GM04503 (cell line): ENCODE measurements at places on chromosomes 7 and 10.

DNA sequence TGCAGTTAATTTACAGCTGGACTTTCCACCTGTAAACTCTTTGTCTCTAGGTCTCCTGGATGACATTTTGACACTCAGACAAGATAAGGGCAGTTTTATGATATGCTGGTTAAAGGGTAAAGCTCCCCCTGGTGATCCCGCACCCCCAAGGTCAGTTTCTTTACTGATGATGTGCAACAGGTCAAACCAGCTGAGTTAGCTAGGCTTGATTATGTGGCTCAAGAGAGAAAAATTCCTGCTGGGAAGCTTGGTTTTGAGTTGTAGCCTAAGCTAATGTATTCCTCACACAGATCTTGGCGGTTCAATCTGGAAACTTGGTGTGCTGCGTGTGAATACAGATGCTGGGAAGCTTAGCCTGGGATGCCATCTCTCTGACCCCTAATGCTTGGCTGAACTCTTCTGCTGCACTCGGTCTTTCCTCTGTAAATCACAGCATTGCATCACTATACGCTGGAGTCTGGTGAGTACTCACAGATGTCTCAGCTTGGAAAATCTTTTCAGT lies 11.4 kb upstream of the AKR1D1 start:
- DNase-seq: peak; percentile 69

DNA sequence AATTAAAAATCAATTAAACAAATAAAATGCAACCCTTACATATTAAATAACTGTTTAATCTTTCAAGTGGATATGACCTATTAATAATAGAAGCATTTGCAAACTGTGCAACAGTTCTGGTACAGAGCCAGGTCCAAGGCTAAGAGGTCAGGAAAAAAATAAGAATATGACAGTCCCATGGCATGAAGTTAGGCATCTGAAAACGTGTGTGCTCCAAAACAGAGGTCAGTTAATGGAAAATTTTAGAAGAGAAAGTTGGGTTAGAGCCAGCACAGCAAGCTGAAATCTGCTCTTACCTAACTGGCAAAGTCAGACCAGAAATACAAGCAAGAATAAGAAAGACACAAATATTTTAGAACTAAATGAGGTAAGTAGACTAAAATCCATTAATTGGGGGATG lies 757.7 kb downstream of the GRM8 start:
- no peak for DNase-seq

DNA sequence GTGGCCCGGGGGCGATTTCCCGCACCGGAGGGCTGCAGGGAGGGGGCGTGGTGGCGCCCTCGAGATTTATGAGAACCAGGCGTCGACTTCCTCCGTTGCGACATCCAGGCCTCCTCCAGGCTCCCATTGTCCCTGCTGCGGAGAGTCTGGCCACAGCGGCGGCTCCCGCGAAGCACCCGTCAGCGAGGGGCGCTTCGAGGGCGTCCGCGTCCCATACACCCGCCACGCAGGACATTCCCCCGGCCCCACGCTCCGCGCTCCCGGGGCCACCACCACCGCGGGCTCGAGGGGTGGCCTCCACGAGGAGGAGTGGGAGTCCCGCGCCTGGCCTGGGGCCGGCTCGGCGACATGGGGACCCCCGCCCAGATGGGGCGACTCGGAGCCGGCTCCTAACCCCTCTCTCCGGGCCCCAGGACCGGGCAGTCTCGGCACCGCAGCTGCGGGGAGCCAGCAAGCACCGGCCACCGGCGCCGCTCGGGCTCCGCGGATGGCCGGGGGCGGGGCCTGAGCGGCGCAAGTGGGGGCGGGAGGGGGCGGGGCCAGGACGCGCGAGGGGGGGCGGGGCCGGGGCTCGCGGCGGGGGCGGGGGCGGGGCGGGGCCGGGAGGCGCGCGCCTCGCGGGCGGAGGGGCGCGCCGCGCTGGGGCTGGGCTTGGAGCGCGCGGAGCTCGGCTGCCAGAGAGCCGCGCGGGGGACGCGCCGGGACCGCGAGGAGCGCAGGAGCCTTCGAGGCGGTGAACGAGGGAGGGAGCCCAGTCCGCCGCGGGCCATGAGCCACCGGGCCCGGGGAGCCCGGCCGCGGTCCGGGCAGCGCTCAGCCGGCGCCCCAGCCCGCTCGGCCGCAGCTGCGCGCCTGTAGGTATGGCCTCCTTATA lies at the start of gene SH2B2:
Gene SH2B2, plus strand, starts transcription at position 632 of the 874 bp plus-strand sequence. CDS start 13,683 bp downstream, outside the sequence.
- no peak for DNase-seq

DNA sequence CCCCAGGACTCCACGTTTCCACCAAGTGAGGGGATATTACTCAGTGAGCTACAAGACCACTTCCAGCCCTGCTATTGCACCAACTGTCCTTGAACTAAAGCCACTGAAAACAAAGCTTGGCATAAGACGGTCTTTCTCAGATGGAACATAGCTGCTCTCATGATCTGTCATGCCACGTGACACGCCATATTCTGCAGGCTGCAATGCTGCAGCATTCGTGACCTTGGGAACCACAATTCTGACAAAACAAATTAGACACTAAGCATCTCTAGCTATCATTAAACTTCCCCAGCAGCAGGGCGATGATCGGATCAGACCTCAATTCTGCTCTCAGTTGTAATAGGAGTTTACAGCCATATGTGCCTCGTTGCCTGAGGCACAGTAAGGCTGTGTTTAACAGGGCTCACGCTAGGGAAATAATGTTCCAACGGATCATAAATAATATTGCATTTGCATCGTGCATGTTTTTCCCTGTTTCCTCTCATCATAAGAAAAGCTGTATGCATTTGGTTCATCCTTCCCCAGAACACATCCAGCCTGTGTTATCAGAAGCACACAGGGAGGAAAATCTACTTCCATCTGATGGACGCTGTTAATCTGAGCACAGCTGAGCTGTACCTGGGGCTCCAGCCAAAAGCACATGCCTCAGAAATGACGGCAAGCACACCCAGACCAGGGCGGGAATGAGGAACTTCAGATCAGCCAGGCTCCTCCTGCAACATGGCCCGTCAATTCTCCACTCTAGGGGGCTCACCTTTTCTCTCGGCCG lies 38.6 kb upstream of the CNPY1 start:
- no peak for DNase-seq

- DNase-seq: peak; percentile 94
Observed at GRCh38 chr7:33874943-33875342, 30.4 kb upstream of the BMPER start.

DNA sequence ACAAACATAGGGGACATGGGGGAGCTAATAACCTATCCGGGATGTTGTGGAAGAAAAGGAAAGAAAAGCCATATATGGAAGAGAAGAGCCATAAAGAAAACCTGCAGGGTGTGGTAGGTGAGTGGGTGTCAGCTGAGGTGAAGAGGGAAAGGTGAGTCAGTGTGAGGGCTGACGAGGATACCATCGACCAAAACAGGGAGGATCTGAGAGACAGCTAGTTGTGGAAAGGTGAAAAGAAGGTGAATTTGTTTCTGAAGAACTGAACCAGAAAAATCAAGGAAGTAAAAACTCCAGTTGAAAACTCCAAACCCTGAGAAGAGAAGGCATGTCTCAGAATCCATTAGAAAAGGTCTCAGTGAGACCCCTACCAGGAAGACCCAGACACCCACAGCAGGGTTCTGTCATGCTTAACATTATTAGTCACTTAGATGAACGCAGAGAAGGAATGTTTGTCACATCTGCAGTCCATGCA lies 4.1 kb downstream of the BLNK start:
- DNase-seq: no peak

DNA sequence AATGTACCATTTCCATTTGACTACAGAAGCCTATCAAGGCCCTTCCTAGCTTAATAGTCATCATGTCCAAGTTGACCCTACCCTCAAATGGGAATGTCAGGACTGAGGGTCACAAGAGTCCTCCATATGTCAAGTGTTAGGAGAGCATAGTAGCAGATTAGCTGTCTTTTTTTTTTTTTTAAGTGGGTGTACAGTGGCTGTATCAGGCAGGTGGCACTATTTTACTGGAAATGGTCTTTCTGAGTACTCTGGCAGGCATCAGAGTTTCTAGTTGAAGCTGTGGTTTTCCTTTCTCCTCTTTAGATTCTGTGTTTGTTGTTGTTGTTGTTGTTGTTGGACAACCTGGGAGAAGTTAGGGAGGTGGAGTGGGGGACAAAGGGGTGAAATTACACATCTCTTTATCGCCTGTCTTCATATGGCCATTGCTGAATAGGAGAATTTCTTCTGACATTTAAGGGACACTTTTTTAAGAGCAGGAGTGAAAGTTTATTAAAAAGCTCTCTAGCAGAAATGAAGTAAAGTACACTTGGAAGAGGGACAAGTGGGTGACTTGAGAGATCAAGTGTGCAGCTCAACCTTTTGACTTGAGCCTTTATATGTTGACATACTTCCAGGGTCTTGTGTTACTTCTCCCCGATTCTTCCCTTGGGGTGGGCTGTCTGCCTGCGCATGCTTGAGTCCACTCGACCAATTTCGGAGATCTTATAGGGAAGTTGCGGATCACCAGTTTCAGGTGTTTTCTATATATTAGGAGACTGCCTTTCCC lies 104.1 kb upstream of the FOXP2 start:
- DNase-seq: no peak

DNA sequence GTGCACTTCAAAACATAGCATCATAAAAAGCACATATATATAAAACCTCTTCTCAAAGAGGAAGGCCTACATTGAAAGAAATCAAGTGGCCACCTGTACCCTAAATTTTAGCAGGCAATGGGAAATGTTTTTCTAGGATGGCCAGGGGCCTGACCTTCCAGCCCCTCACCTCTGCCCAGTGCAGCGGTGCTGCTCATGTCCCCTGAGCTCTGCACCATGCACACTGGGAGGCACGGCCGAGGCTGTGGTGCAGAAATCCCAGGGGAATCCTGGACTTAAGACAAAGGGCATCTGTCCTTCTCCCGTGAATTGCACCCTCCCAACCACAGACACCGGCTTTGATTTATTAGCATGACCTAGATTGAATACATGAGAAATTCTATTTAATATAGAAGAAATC lies 551.4 kb downstream of the GLRX3 start:
- DNase-seq: no peak

GRCh38 chr7:72249106-72249505 lies 163.0 kb downstream of the CALN1 start:
- DNase-seq: no peak

DNA sequence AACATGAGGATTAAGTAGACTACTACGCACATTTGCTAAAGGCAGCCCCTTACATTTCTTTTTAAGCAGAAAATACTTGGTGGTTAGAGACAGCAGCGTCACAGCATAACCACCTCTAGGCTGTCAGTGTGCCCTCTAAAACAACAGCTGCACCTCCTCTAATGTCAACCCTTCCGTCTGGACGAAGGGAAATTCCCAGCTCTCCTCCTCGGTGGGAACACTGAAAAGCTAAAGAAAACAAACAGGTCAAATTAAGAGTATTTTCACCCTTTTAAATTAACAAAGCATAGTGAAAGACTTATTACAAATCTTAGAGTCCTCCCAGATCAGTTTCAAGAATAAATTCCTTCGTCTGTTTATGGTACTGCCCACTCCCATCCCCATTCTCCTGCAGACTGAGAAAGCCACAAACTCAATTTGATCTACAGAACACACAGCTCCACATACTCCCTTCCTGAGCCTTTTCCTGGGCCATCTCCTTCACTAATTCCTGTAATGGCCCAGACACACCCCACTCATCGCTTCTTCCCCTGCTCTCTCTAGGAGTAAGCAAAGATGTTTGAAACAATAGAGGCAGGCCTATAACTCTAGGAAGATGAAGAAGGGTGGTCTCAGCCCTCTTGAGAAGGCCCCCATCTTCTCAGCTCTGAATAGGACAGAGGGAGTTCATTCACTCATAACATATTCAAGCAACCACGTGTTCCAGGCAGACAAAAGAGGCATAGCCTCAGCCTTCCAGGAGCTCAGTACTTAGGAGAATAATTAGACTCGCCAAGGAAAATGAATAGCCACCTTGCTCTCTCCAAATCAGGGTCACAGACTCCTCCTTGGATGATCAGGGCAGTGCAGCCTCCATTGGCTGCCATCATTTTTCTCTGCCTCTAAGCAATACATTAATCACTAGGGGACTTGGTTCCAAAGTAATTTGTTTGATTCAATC lies 47.5 kb upstream of the HNRNPH3 start:
- no peak for DNase-seq

GRCh38 chr7:24800073-24800472 lies 42.8 kb upstream of the GSDME start:
- no peak for DNase-seq

- DNase-seq: peak; percentile 22
Observed at GRCh38 chr10:12081879-12082557, 13.3 kb downstream of the DHTKD1 start.

DNA sequence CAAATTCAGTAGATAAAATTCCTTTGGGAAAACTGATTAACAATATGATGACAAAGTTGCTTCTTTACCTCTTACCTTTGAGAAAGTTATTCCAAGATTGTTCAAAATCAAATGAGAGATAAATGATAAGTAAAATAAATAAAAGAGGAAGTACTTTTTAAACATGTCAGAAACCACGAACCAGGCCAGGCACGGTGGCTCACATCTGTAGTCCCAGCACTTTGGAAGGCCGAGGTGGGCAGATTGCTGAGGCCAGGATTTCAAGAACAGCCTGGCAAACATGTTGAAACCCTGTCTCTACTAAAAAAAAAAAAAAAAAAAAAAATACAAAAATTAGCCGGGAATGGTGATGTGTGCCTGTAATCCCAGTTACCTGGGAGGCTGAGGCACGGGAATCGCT lies 296.6 kb downstream of the HGF start:
- DNase-seq: no peak
